Suppressor macrophage treated with lipopolysaccharide for 1 hour (primary cell): ENCODE measurements at places on chromosomes 3 and 15.

DNA sequence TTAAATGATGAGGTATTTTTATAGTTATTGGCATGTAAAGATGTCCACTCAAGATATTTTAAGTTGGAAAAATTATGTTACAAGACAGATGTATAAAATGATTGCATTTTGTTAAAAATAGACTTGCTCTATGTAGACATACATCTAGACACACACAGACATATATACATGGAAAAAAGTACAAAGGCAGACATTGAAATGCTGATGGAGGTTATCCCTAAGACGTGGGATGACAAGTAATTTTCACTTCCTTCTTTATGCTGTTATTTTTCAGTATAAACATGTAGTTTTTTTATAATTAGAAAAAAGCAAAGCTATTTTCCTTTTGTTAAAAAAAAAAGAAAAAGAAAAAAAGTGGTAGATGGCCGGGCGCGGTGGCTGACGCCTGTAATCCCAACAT lies 7.2 kb downstream of the HOMER2 start:
- no peak for DNase-seq

GRCh38 chr15:68201153-68201878 lies 3.8 kb downstream of the CALML4 start:
- no peak for DNase-seq

DNA sequence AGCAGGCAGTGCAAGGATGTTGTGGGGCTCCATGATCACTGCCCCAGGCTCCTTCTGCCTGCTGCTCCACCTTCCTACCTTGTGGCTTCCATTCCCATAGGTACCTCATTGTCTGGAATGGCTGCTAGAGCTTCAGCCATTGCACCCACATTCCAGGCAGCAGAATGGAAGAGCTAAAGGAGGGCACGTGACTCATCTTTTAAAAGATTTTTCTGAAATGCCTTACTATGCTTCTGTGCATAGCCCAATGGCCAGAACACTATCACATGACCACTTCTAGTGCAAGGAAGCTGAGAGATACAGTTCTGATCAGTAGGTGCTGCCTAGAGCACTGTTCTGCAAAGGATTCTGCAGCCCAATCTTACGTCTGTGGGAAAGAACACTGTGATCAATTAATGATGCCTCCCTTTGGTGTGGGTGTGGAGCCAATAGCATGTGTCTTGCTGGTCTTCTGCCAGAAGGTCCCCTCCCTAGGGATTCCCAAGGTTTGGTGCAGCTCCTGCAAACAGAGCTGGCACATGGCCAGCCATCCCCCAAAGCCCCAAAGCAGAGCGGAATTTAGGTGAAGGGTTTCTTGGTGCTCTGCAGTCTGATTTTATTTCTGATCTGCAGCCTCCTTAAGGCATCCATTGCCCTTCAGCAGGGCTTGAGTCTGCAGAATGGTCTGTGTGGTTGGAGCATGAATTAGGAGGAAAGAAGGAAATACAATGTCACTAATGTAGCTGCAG lies 34.4 kb downstream of the SPSB4 start:
- DNase-seq, result no peak

GRCh38 chr3:120018299-120018698 lies 75.9 kb downstream of the GSK3B start:
- no peak for DNase-seq

GRCh38 chr15:70487387-70487740 lies 276.0 kb downstream of the UACA start:
- DNase-seq, result peak; percentile 42

GRCh38 chr15:29149738-29150075 lies 119.9 kb downstream of the NSMCE3 start:
- DNase-seq, result no peak

DNA sequence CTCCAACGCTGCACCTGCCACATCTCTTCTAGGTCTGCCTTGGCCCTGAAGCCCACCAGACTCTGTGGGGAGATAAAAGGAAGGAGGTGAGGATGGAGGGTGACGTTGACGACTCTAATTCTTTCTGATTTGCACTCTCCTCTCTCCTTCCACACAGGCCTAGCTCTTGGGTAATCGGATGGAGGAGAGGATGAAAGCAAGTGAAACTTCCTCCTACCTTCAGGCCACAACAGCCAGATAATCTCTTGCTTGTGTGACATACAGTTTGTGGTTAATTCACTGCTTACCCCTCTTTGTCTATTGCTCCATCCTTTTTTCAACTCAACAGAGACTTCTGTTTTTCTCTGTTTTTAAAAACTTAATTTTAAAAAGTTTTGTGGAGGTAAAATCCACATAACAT lies 208.1 kb downstream of the SV2B start:
- DNase-seq, result no peak

- DNase-seq, result no peak
Measured at GRCh38 chr3:14322001-14322400, 80.4 kb upstream of the SLC6A6 start.

GRCh38 chr3:16528106-16528505 lies 14.6 kb upstream of the RFTN1 start:
- DNase-seq, result no peak

- no peak for DNase-seq
Measured at GRCh38 chr15:95448531-95449229, 881.8 kb upstream of the NR2F2 start.

DNA sequence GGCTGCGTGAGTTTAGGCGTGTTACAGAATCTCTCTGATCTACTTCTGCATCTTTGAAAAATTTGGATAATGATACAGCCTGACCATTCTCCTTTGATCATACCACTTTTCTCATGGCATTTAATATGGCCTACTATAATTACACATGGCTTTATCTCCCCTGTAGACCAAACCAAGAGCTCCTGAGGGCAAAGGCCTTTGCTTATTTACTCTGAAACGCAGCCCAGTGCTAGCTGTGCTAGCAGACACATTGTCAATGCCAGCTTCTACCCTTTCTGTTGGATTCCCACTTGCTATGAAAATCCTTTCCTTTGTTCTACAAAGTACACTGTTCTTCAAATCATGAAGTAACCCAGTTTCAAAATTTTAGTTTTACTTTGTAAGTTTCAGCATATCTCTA lies 16.5 kb upstream of the VGLL4 start:
- DNase-seq, result no peak

- DNase-seq, result no peak
Measured at GRCh38 chr3:119156868-119157267, 10.9 kb downstream of the TEX55 start.

DNA sequence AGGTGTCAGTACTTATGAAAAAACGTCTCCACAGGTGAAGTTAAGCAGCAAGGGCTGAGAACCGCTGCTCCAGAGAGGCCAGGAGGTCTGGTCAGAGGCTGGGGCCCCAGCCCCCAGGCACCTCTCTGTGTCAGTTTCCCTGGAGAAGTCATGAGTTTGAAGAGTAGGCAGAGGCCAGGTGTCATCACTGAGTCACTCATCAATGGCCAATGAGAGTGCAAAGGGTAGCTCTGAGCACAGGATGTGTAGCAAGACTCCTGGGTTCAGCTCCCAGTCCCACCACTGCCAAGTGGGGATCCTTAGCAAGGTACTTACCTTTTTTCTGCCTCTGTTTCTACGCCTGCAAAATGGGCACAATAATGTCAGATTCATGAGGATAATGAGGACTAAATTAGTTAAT lies 47.9 kb downstream of the CORO2B start:
- DNase-seq, result no peak

DNA sequence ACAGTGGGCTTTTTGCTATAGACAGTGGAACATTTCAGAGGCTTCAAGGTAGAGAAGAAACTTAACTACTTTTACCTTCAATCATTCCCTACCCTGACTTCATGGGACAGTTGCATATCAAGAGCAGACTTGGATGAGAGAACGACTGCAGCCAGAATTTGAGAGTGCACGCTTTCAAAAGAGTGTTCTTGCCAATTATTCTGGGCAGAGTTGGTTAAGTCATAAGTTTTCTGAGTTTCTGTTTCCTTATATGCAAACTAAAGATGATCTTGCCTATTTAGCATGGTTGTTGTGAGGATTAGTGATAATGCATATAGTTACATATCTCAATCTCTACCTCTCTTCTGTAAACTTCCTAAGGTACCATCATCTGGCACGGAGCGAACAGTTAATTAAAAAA lies 7.6 kb downstream of the SLC9A9 start:
- no peak for DNase-seq

DNA sequence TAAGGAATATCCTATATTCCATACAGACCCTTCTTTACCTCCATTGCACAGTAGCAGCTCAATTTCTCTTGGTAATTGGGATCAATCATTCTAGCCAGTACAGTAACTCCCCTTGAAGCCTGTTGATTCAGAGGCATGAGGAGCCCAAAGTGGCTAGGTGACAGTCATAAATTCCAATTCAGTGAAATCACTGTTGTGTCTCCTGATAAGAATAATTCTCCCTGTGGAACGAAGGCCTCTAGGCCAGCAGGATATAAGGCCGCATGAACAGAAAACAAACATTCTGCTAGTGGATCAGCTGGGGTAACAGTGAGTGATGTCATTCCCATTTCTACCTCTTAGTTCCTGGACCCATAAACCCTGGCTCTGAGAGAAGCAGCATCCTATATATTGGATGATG lies 696.3 kb downstream of the NR2F2 start:
- no peak for DNase-seq

GRCh38 chr15:84915606-84915958 lies 31.1 kb downstream of the SLC28A1 start:
- no peak for DNase-seq

GRCh38 chr3:125214738-125215137 lies 2.2 kb upstream of the SLC12A8 start:
- peak; percentile 79 for DNase-seq
